Urinary bladder (tissue), 4 donors: ENCODE measurements at places on chromosomes 6 and 20.

DNA sequence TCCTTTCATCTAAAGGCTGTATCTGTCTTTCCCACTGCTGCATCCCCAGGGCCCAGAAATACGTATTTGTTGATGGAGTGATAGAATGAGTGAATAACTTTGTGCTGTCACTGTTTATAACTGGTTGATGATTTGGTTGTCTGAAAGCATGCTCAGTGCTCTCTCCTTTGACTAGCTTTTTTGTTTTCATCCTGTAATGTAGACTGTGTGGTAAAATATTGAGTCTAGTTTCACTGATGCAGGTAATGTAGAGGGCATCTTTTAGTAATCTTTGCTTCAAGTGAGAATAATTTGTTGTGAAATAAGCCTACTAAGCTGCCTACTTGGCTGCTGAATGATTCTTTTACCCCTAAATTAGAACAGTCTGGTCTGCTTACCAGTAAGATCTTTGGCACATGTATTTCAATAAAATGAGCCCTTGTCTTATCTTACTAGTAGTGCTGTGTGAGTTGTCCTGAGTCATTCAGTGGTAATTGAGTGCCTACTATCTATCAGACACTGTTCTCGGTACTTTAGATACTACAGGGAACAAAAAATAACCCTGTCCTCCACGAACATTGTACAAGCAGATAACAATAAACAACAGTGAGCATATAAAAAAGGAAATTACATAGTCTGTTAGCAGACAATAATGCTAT is 39.9 kb downstream of the MAPK14 start:
- DNase-seq: no peak

DNA sequence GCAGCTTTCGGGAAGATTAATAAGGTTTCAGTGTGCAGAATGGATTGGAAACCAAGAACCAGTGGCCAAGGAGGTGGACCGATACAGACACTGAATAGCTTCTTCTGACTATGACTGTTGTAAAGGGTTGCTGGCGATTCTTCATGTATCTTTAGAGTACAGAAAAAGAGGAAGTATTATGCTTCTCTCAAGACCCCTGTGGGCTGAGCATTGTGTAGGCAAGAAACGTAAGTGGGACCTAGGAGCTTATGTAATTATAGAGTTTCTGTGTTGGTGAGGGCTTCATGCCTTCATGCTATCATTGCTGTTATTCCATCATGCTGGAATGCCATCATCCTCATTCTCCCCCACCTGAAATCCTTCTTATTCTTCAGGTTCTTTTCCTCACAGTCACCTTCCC is 105.4 kb upstream of the AKIRIN2 start:
- no peak for DNase-seq

GRCh38 chr6:108998485-108998884 is 96.2 kb downstream of the SESN1 start:
- DNase-seq: no peak

DNA sequence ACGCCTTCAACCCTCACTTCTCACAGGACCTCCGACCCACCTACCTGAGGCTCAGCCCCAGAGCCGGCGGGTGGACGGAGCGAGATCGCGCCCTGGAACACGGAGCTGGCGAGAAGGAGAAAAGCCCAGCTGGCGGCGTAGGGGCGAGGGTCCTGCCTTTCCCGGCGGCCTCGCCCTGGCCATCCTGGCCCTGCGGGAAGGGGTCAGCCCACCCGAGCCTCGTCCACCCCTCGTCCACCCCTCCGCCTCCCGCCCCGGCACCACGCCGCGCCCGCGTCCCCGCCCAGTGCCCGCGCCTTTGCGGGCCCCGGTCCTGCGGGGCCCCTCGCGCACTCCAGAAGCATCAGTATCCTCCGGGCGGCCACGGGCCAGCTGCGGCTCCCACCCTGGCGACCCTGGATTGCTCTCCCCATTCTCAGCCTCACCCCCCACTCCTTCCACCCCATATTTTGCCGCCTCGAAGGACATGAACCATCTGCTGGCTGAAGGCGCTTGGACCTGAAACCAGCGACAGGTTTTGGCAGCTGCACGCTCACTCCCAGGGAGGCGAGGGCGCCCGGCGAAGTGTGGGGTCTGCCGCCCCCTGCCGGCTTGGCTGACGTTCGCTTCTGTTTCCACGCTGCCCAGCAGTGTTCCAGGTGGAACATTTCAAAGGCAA is 65.1 kb downstream of the PLG start:
- peak; percentile 76 for DNase-seq

DNA sequence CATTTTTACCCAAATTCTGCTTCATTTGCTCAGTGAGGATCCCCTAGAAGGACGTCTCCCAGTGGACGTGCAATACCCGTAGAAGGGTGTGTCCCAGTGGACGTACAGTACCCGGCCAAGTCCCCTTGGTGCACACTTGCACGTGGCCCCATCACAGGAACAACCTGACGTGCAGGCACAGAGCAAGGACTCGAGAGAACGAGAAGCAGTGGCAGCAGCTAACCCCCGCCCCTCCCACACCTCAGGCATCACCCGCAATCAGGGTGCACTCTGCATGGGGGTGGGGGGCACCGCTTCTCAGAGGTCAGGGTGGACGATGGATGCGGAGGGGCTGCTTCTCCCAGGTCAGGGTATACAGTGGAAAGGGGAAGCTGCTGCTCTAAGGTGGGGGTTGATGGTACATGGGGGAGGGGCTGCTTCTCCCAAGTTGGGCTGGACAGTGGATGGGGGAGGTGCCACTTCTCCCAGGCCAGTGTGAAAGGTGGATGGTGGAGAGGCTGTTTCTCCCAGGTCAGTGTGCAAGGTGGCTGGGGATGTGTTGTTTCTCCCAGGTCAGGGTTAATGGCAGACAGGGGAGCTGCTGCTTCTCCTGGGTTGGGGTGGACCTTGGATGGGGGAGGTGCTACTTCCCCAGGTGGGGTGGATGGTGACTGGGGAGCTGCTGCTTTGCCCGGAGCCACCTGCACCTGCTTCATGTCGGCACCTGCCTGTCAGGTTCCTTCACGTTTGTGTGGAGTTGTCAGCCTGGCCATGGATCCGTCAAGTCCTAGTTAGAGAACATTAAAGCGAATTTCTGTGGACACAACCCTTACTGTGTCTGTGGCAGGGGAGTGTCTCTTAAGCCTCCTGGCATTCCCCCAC is 1.0 kb upstream of the THBS2 start:
- DNase-seq: no peak

DNA sequence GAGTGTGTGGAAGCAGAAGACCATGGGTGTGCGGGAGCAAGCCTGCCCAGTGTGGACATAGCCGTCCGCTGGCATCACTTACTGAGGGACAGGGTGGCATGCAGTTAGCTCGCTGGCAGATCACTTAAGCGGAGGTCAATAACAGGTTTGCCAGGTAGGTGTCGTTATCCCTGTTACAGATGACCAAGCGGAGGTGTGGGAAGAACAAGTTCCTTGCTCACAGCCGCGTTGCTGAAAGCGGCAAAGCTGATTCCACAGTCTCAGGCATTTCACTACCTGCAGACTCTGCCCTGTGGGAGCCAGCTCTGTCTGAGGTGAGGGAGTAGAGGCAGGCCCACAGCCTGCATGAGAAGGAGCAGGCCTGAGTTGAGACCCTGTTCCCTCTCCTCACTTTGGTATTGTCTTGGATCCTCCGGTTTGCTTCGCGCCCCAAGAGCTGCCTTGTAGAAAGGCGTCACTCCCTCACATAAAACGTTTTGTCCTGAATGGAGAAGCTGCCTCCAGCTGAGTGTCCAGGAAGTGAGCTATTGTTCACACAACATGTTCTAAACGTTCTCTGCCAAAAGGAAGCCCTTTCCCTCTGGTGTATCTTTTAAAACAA is 96.9 kb downstream of the TCP11 start:
- no peak for DNase-seq

- no peak for DNase-seq
Measured at GRCh38 chr20:24291014-24291413, 178.4 kb upstream of the SYNDIG1 start.

GRCh38 chr20:17958373-17959256 is 10.0 kb downstream of the SNX5 start:
- DNase-seq: no peak

DNA sequence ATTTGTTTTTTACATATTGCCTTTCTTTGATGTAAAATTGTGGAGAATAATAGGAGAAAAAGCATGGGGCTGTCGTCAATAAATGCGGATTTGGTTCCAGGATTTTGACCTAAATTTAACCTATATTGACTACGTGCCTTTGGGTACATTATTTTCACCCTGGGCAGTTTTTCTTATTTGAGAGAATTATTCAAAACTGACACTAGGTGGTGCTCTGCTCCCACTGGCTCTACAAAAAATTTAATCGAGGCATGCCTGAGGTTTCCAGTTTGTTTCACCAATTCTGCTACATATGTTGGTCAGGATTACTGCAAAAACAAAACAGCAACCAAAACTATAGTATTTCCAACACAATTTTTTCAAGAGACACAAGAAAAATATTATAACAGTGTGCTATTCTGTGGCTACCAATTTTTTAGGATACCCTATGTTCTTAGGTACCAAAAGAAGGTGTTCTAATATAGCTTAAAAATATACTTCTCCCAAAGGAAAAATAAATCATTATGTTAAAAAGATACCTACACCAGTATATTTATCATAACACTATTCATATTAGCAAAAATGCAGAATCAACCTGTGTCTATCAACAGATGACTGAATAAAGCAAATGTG is 48.6 kb upstream of the FABP7 start:
- no peak for DNase-seq

GRCh38 chr6:8223678-8224077 is 121.3 kb upstream of the EEF1E1 start:
- DNase-seq: no peak

DNA sequence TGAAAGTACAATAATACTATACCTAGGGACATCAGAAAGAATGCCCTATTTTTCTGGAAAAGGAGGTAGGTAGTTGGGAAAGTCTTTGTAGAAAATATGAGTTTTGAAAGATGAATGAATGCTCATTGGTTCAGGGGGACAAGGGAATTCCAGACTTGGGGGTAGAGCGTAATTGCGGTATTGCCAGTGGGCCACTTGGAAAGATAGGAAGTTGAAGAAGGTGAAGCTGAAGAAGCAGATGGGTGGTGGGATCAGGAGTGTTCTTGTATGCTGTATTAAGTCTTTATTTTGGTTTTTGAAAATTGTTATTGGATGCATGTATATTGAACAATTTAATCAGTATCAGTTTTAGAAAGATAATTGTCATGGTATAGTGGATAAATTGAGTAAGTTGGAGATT is 57.9 kb upstream of the SMIM8 start:
- DNase-seq: no peak

DNA sequence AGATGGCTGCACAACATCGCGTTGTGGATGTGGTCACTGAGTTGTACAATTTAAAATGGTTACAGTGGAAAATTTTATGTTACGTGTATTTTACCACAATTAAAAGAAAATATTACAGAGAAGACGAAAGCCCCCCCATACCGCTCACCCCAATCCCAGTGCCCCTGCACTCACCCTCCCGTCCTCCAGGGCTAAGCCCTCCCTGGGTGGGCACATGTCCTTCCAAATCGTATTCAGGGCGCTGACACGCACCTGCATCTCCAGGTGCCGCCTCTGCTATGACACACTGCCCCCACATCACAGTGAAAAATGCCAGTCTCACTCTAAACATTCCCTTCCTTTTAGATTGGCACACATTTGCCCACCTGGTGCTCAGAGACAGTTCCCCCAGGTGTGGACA is 49.4 kb downstream of the PSMG4 start:
- DNase-seq: no peak

DNA sequence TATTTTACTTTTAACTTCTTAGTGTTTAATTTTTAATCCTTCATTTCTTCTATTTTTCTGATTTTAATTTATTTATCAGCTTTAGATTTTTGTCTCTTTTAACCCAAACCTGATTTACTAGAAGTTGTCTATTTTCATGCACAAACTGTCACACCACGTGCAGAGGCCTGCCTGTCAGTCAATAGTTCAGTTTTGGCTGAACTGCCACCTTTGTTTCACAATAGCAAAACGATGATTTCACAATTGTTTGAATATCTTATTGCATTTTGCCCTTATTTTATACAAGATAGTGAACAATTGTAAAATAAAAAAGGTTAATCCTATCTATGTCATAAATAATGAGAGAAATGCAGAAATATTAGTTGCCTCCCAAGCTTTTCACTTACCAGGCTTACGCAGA is 24.0 kb upstream of the PPP1R3G start:
- DNase-seq: no peak

DNA sequence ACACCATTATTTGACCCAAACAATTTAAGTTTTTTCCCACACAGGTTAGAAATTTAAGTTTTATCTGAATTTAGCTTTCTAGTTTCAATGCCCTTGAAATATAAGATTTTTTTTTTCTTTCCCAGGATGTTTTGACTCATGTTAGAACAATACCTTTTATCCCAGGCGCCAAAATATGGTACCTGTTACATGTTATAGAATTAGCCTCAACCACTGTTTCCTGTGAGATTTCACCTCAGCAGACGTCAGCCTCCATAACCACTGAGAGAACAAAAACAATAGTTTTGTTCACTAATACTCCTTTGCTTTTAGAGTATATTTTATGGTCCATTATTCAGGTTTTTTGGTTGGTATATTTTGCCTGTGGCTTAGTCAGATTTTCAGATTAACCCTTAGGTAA is 302.9 kb downstream of the CDKAL1 start:
- no peak for DNase-seq
